Activated naive CD4-positive, alpha-beta T cell treated with anti-CD3 and anti-CD28 coated beads for 36 hours (primary cell): ENCODE measurements at places on chromosomes 6 and 20.
A peak's percentile ranks its signal among the peaks of the same experiment; 100 is the strongest.

DNA sequence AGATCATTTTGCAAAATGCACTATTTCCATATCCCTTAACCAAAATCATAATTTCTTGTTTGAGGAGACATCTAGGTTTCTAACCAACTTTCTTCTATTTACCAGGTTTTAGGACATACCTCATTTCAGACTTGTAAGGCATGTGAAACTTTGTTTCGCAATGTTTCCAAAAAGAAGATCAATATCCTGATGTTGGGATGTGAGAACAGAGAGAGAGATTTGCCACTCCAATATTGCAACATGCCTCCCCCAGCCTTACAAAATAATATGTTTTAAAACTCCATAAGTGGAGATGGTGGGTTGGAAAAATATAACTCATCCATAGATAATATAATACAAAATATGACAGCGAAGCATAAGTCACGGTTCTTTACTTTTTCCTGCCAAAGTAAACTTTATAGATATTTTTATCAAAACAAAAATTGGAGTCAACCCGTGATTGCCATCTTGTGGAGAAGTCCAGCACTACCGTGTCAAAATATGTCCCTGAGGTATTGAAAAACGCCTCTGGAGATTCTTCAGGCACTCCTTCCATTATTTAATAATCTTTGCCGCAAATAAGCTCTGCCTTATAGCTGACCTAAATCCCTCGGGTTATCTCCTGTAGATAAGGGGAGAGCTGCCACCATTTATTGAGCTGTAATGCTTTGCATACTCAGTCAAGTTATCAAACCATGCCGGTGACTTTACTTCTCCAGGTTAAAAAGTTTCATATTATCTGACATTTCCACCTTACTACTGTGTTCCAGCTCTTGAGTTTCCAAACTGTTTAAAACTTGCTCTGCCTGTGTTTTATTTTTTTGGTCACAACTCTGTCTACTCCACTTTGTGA, 534.2 kb downstream of the HACE1 start:
- peak; percentile 8 for DNase-seq

- no peak for DNase-seq
Observed at GRCh38 chr6:147395158-147395557, 113.3 kb upstream of the SAMD5 start.

GRCh38 chr20:38339997-38340396, 6.3 kb upstream of the LBP start:
- no peak for DNase-seq

DNA sequence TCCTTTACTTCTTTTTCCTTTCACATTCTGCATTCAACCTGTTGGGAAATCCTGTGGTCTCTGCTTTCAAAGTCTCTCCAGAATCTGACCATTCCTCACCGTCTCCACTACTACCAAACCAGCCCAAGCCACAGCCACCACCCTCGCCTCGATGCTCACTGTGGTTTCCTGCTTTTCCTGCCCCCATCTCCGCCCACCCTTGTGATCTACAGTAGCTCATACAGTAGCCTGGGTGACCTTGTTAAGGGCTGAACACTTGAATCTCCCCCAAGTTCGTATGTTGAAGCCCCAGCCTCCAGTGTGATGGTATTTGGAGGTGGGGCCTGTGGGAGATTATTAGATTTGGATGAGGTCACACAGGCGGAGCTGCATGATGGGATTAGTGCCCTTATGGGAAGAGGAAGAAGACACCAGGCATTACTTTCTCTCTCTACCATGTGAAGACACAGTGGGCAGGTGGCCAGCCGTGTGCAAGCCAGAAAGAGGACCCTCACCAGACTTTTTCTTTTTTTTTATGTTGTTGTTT, 189.0 kb upstream of the UST start:
- DNase-seq = no peak

- peak; percentile 80 for DNase-seq
Observed at GRCh38 chr20:63009988-63010769, 3.4 kb upstream of the BHLHE23 start.

- DNase-seq = no peak
Observed at GRCh38 chr20:20953738-20954618, 152.2 kb downstream of the LINC00237 start.
